ENCODE measurements at places on chromosomes 1 and 21. TPM values are rescaled to one million over a fixed set of nuclear protein-coding genes. Genes with fewer than 3 reads are reported as not detected.

DNA sequence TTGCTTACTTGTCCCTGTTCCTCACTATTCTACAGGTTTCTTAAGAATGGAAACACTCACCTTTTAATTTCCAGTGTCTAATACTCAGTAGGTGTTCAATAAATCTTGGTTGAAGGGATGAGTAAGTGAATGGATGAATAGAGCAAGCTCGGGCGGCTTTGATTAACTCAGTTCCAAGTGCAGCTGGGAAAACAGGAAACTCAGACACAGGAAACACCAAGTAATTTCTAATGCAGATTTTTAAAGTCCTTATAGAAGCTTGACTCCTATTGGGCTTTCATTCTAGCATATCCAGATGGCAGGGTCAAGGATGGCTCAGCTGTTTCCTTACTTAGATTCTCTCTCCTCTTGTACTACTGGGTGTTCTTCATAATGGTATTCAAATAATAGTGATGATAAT is 14.0 kb downstream of the CAMK1G start:
- no peak overlapping the region for H3K4me3 ChIP-seq
- peaks cover 18% of the 10 kb centered on the region for H3K27me3 ChIP-seq
- H3K27ac ChIP-seq: no peak overlapping the region

DNA sequence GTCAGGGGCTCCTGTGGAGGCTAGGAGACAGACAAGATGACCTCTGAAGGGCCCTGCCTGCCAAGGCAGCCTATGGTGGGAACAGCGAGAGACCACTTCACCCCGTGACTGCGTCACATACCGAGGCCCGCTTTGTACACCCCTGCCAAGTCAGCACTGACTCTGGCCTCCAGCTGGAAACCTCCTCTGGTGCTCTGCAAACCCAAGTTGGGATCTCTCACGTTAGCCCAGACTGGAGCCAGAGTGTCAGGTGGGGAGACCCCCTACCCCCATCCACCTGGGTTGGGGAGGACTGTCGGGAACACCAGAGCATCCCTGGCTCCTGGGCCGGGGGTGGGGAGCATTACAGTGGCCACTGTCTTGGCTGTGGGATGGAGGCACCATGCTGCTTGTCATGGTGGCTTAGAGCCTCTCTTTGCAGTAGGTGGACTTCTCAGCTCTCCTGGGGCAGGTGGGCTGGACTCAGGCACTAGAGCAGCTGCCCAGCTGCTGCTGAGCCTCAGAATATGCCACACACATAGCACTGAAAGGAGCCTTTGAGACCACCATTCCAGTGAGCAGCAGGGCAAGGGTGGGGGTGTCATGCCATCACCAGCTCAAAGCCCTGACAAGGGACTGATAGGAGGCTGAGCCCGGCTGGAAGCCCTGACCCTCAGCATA is 50.4 kb downstream of the ELK4 start:
- H3K27me3 ChIP-seq: peaks cover 61% of the 10 kb centered on the region
- peaks cover 7% of the 10 kb centered on the region for H3K4me1 ChIP-seq
- H3K4me3 ChIP-seq: no peak overlapping the region
- no peak overlapping the region for H3K27ac ChIP-seq
- no peak for DNase-seq

GRCh38 chr1:29426701-29427279 is 190.5 kb downstream of the PTPRU start:
- no peaks in the 10 kb centered on the region for H3K27me3 ChIP-seq
- no peak for DNase-seq
- no peak overlapping the region for H3K27ac ChIP-seq
- no peaks in the 10 kb centered on the region for H3K4me1 ChIP-seq
- H3K36me3 ChIP-seq: no peaks in the 10 kb centered on the region
- no peak overlapping the region for H3K4me3 ChIP-seq

GRCh38 chr1:43058545-43059360 is 100.1 kb upstream of the SLC2A1 start:
- DNase-seq: peak; percentile 36
- H3K4me3 ChIP-seq: no peak overlapping the region
- no peaks in the 10 kb centered on the region for H3K36me3 ChIP-seq
- H3K4me1 ChIP-seq: peaks cover 28% of the 10 kb centered on the region
- H3K27me3 ChIP-seq: peaks cover 11% of the 10 kb centered on the region

GRCh38 chr1:192053531-192053971 is 104.7 kb upstream of the RGS18 start:
- H3K4me1 ChIP-seq: no peaks in the 10 kb centered on the region
- H3K36me3 ChIP-seq: no peaks in the 10 kb centered on the region
- H3K4me3 ChIP-seq: no peak overlapping the region
- no peak overlapping the region for H3K27ac ChIP-seq

GRCh38 chr1:202831906-202832305 is 21.2 kb downstream of the PCAT6 start:
- peaks cover 3% of the 10 kb centered on the region for H3K4me1 ChIP-seq
- DNase-seq: no peak
- no peak overlapping the region for H3K27ac ChIP-seq
- H3K4me3 ChIP-seq: no peak overlapping the region
- H3K36me3 ChIP-seq: no peaks in the 10 kb centered on the region

DNA sequence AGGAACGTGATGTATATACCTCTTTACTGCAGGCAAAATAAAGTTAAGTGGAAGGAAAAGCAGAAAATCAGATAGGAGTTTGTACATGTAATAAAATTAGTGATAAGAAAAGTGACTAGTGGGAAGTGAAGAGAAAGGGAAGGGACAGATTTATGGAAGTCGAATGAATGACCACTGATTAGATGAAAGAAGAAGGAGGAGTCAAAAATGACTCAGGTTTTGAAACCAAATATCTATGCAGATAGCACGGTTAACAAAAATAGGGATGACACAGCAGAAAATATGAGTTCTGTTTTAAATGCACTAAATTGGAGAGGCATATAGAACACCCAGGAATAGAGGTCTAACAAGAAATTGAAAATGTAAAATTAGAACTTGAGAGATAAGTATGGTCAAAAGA is 128.0 kb downstream of the HMCN1 start:
- no peaks in the 10 kb centered on the region for H3K27me3 ChIP-seq
- H3K4me3 ChIP-seq: no peak overlapping the region
- H3K4me1 ChIP-seq: no peaks in the 10 kb centered on the region
- no peaks in the 10 kb centered on the region for H3K36me3 ChIP-seq
- DNase-seq: peak; percentile 24

GRCh38 chr1:7595336-7595735 is 175.8 kb upstream of the VAMP3 start:
- H3K4me3 ChIP-seq: no peak overlapping the region
- no peaks in the 10 kb centered on the region for H3K4me1 ChIP-seq
- H3K27me3 ChIP-seq: peaks cover 17% of the 10 kb centered on the region
- H3K27ac ChIP-seq: no peak overlapping the region

DNA sequence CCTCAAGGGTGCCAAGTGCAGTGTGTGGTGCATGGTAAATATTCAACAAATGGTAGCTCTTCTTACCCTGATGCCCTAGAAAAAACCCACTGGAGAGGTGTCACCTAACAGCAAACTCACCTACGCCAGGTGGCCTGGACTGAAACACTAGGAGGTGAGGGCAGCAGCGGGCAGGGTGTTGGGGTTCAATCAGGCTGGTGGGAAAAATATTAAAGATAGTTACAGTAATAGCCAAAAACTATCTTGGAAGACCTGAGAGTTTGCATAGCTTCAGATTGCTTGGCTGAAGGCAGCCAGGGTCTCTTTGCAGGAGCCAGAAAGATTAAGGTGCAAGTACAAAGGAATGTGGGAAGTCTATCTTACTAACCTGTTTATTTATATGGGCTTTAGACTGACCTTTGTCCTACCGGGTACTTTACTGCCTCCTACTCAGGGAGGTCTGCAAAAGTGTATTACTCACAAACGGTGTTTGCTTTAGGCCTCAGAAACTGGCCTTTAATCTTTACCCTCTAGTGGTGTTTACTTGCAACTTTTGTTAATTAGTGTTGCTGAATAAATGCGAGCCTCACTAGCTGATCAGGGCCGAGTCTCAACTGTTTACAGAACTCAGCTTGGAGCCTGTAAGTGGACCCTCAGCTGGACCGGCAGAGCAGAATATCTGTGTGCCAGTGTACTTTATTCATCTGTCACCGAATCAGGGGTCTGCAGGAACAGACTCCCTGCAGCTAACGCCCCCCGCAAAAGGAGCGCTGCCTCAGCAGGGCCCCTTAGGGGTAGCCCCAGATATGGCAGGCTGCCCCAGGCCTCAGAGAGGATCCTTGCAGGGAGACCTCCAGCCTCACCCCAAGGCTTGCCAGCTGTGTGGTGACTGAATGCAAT is 63.9 kb downstream of the SYF2 start:
- H3K27ac ChIP-seq: no peak overlapping the region
- no peaks in the 10 kb centered on the region for H3K36me3 ChIP-seq
- no peak overlapping the region for H3K4me3 ChIP-seq

GRCh38 chr1:201791051-201791778 is 37.7 kb upstream of the IPO9 start:
- no peaks in the 10 kb centered on the region for H3K4me1 ChIP-seq
- no peak for DNase-seq
- H3K36me3 ChIP-seq: peaks cover 14% of the 10 kb centered on the region
- peaks cover 9% of the 10 kb centered on the region for H3K27me3 ChIP-seq
- H3K4me3 ChIP-seq: no peak overlapping the region

GRCh38 chr1:236773919-236774318 is 21.2 kb upstream of the MTR start:
- H3K27ac ChIP-seq: no peak overlapping the region
- no peak for DNase-seq
- H3K27me3 ChIP-seq: peaks cover 13% of the 10 kb centered on the region

GRCh38 chr1:44101328-44101727 is 17.3 kb upstream of the KLF17 start:
- no peaks in the 10 kb centered on the region for H3K36me3 ChIP-seq
- no peak overlapping the region for H3K4me3 ChIP-seq
- DNase-seq: no peak
- H3K27me3 ChIP-seq: peaks cover 10% of the 10 kb centered on the region
- H3K4me1 ChIP-seq: peaks cover 12% of the 10 kb centered on the region
- H3K27ac ChIP-seq: no peak overlapping the region

- no peaks in the 10 kb centered on the region for H3K27me3 ChIP-seq
- H3K4me3 ChIP-seq: no peak overlapping the region
- H3K4me1 ChIP-seq: peaks cover 47% of the 10 kb centered on the region
- peak; percentile 65 for DNase-seq
- H3K36me3 ChIP-seq: no peaks in the 10 kb centered on the region
- H3K27ac ChIP-seq: peak overlapping the region; percentile 82
These were observed 73.0 kb downstream of the CD46 start for GRCh38 chr1:207824691-207825408.

- no peak overlapping the region for H3K27ac ChIP-seq
- no peaks in the 10 kb centered on the region for H3K36me3 ChIP-seq
- H3K27me3 ChIP-seq: peaks cover 20% of the 10 kb centered on the region
- DNase-seq: no peak
- no peak overlapping the region for H3K4me3 ChIP-seq
These were observed 4.0 kb downstream of the FGR start for GRCh38 chr1:27630859-27631491.

IRF6 gene
- 0.11 TPM for polyA plus RNA-seq

CD1D gene
- not detected for polyA plus RNA-seq

OR2T35 gene
- not detected for polyA plus RNA-seq

All from K562 (cell line).